ENCODE measurements at places on chromosomes 2 and 18.

DNA sequence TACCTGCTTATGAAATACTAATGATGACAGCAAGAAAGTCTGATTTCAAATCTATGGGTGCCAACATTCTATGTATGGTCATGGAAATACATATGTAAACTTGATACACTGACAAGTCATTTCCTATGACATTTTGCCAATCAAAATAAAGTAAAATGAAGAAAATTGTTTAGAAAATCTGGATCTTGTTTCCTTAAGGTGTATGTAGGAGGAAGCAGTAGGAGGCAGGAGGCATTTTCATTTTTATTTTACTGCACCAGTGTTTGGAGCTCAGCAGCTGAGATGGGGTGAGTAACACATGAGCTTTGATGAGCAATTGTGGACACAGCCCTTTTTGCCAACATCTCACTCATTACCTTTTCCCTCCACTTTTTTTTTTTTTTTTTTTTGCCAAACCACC, 167.0 kb downstream of the AFF3 start:
- DNase-seq = no peak

DNA sequence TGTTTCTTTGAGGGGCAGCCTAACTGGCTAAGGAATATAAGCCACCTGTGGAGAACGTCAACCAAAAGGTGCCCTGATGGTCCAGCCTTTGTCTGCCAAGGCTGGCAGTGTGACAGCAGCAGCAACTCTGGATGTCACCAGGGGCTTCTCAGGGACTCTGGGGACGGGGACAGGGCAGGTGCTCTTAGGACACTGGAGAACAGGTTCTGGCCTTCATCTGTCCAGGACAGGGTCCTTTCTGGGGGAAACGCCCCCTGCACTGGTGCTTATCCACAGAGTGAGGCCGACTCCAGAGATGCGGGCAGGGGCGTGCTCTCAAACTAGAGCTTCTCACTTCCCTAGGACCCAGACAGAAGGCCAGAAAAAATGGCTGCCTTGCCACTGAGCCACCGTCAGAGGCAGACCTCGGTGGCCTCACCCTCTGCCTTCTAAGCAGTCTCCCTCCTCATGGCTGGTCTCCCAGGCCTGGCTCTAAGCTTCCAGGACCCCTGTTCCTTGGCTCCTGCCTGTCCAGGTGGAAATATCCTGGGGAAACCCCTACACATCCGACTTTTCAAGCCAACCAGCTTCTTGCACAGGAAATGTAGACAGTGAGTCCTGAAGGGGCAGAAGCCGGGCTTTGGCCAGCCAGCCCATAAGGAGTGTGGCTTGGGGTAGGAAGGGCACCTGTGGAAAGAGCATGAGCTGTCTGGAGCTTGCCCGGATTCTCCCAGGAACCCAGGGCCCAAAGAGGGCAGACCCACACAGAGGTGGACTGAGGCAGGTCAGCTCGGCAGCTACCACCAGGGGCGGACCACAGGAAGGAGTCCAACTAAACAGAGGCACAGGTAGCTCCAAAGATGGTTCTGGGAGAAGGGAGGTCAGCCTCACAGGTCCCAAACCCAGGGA, 11.3 kb upstream of the SFXN5 start:
- no peak for DNase-seq

- DNase-seq = no peak
These were observed 257.8 kb upstream of the GALNT5 start for GRCh38 chr2:156999661-157000060.

GRCh38 chr2:102502576-102502975, 29.6 kb downstream of the SLC9A4 start:
- DNase-seq = no peak

- no peak for DNase-seq
These were observed 15.0 kb upstream of the ELOA2 start for GRCh38 chr18:47050468-47050867.

DNA sequence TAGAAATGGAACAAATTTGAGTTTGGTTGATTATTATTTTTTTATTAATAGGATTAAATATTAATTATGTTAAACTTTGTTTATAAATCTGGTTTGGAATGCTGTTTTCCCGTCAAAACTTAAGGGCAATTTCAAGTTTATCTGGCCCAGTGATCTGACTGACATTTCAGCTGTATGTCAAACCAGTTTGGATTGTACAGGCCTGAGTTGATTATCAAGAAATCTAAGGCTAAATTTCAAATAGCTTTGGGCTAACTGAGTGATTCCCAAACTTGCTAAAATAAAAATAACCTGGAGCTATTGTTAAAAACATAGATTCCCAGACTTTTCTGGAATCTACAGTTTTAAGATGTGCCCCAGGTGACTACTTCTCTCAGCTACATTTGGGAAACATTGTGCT, 65.9 kb upstream of the SPOPL start:
- DNase-seq = no peak

DNA sequence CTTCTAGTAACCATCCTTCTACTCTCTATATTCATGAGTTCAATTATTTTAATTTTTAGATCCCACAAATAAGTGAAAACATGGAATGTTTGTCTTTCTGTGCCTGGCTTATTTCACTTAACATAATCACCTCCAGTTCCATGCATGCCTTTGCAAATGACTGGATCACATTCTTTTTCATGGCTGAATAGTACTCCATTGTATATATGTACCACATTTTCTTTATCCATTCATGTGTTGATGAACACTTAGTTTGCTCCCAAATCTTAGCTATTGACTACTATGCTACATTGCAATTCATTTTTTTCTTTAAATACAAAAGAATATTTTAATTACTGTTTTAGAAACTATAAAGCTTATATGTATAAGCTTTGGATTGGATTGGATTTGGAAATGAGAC, 240.4 kb upstream of the LYPD1 start:
- DNase-seq = no peak

GRCh38 chr2:223970343-223971128, 13.3 kb downstream of the MRPL44 start:
- no peak for DNase-seq

DNA sequence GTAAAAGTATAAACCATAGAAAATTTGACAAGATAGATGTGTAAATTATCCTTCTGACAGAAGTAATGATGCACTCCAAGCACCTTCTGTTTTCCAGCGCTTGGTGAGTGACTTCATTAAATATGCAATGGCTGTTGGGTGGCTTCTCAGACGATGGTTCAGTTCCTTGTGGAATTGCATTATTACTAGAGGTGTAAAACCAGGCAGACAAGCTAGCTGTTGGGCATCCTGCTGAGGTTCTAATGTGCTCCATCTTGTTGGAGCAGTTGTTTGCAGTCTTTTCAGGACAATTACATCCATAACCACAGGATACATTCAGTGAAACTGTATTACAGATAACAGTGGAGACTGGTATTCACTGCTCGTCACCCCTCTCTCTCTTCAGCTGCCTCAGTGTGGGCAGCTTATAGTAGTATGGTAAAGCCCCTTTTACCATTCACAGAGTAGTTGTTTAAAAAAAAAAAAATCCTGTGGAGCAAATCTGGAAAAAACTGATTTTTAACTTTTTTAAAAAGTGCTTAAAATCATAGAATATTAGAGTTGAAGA, 143.5 kb downstream of the AGPS start:
- no peak for DNase-seq

DNA sequence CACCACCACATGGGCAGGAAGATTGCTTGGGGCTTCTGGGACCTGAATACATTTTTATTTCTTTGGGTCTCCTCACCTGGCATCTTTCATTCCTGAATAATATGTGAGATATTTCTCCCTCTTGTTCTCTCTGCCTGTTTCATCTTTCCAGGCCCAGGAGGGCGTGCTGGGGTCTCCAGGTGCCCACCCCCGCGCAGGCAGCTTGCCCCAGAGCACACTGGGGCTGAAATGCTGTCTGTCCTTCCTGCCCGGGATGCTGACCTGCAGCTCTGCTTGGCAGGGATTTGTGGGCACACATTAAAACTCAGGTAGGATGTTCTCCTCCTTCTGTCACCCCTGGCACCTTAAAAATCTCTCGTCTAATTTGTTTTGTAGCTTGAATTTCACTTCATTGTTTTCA, 39.7 kb upstream of the TEX51 start:
- DNase-seq = no peak

GRCh38 chr2:176421297-176422050, 152.2 kb downstream of the MTX2 start:
- DNase-seq = no peak

GRCh38 chr18:59900222-59901128, 679 bp downstream of the PMAIP1 start:
- DNase-seq = no peak

DNA sequence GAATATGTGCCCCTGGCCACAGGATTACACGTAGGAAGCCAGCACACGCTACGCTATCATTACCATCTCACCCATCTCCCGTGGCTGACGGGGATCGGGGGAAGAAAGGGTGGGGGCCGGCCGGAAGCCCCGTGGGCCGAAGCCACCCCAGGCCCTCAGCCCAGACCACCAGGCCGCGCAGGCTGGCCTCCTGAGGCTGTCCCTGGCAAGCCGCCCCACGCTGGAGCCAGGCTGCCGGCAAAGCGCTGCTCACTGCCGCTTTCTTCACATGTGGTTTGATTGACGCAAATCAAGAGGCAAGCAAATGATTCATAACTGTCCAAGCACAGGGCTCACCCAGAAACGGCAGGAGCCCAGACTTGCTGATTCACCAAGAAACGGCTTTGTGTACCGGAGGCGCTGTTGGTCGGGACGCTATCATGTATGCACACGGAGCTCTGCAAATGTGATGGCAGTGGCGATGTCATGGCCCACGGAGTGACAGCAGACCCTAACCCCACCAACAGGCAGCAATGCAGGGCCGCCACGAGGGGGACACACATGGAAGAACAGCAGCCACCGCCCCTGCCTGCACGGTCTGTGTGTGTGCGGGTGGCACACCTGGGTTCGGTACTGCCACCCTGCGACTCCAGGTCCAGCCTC, 125.7 kb downstream of the HDAC4 start:
- DNase-seq = no peak

- no peak for DNase-seq
These were observed 99.8 kb upstream of the VWC2L start for GRCh38 chr2:214311031-214311533.

DNA sequence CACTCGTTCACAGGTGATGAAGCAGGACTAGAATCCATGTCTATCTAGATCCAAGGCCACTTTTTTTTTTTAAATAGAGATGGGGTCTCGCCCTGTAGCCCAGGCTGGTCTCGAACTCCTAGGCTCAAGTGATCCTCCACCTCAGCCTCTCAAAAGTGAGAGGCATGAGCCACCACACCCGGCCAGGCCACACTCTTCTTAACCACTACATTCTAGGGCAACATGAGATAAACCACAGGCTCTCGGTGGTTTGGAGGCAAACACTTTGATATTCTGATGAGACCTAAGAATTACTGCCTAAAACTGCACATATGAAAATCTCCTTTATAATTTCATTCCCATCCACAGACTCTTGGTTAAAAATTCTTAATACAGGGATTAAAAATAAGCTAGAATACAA, 51.8 kb downstream of the USP34 start:
- no peak for DNase-seq

- DNase-seq = no peak
These were observed 80.3 kb downstream of the DYNAP start for GRCh38 chr18:54671291-54671881.

GRCh38 chr2:70199320-70199864, 8.6 kb upstream of the C2orf42 start:
- DNase-seq = no peak

DNA sequence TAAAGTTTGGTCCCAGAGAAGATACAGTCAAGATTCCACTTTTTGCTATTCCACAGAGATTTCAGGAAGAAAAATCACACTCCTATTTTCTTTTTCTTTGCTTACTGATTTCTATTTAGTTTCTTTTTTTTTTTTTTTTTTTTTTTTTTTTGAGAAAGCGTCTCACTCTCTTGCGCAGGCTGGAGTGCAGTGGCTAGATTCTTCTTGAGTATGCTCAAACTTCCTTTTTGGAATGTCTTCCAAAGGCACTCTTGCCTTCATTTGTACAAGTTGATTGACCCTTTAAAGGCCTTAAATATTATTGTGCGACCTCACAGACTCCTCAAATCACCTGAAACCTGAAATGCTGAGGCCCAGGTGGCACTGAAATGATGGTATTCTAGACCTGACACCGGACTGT, 9.6 kb downstream of the SCN1A start:
- no peak for DNase-seq

DNA sequence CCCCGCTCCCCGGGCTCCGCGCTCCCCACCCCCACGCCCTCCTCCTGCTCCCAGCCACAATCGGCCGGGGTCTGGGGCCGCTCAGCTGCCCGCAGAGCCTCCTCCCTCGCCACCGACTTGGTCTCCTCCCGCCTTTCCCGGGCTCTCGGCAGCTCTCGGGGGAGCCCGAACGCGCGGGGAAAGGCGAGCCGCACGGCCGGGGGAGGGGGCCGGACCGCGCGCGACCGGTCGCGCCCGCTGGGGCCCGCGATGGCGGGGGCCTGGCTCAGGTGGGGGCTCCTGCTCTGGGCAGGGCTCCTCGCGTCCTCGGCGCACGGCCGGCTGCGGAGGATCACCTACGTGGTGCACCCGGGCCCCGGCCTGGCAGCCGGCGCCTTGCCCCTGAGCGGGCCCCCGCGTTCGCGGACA, 327 bp downstream of the LTBP1 start:
- DNase-seq = no peak

GRCh38 chr18:8538935-8539334, 70.3 kb upstream of the RAB12 start:
- DNase-seq = no peak

DNA sequence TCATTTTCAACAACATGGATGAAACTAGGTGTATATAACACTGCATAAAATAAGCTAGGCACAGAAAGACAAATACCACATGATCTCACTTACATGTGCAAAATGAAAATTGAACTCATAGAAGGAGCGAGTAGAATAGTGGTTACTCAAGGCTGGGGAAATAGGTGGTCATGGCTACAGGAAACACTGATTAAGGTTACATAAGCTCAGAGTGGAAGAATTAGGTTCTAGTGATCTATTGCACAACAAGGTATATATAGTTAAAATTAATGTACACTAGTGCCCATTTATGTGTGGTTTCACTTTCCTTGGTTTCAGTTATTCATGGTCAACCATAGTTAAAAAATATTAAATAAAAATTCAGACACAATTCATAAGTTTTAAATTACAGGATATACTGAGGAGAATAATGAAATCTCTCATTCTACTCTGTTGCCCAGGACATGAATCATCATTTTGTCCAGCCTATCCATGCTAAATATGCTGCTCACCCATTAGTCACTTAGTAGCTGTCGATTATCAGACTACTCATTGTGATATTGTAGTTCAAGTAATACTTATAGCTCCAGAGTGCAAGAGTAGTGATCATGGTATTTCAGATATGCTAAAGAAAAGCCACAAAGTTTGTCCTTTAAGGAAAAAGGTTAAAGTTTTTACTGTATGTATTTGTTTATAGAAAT, 1530.9 kb upstream of the LRRTM1 start:
- DNase-seq = no peak

- no peak for DNase-seq
These were observed 85.4 kb downstream of the NCKAP1 start for GRCh38 chr2:182952741-182953450.

- no peak for DNase-seq
These were observed 807.8 kb downstream of the TRIB2 start for GRCh38 chr2:13524492-13524891.

All from amygdala (tissue), 56 donors.